Activated T-cell treated with anti-CD3 and anti-CD28 coated beads for 4 hours (primary cell): ENCODE measurements at places on chromosomes 2 and 18.

- DNase-seq = peak; percentile 4
Observed at GRCh38 chr2:224401641-224402342, at the start of gene FAM124B. TSS of gene FAM124B (minus strand) at chr2:224402107. CDS start at chr2:224401768, 339 bp downstream.

DNA sequence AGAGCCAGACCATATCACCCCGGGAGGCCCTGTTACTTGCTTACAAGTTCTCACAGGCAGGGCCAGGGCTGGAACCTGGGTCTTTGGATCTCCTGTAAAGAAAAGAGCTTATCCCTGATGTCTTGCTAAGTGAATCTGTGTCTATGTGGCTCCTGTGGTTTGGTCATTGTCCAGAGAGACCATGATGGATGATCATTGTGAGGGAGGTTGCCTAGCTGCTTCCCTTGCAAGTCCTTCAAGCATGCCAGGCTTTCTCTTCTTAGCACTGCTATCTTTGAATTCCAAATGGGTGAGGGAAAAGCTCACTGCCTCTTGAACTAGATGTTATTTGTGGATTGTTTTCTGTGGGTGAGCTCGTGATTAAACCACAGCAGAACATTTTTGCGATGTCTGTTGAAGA is 151.6 kb downstream of the FSHR start:
- no peak for DNase-seq

GRCh38 chr2:231396058-231396821 is 730 bp downstream of the B3GNT7 start:
- no peak for DNase-seq

- DNase-seq = no peak
Observed at GRCh38 chr2:143588746-143589145, 459.5 kb downstream of the ARHGAP15 start.

- DNase-seq = no peak
Observed at GRCh38 chr2:82000606-82001005, 1696.1 kb upstream of the LRRTM1 start.

- peak; percentile 65 for DNase-seq
Observed at GRCh38 chr2:64606479-64607363, 47.0 kb downstream of the SERTAD2 start.

DNA sequence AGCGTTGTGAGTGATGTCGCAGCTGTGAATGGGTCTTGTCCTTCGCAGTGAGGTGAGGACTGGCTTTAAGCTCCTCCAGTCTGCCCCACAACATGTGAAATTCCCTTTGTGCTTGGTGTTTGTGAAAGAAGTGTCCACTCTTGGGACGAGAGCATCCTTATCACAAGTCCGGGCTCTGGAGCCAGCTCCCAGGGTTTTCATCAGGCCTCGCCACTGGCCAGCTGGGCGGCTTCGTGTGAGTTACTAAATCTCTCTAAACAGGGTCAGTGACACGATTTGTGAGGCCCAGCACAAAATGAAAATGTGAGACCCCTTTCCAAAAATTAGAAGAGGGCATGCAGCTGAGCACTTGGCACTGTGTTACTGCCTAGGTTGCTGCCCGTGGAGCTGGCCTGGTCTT is 115.9 kb downstream of the VAPA start:
- DNase-seq = no peak

DNA sequence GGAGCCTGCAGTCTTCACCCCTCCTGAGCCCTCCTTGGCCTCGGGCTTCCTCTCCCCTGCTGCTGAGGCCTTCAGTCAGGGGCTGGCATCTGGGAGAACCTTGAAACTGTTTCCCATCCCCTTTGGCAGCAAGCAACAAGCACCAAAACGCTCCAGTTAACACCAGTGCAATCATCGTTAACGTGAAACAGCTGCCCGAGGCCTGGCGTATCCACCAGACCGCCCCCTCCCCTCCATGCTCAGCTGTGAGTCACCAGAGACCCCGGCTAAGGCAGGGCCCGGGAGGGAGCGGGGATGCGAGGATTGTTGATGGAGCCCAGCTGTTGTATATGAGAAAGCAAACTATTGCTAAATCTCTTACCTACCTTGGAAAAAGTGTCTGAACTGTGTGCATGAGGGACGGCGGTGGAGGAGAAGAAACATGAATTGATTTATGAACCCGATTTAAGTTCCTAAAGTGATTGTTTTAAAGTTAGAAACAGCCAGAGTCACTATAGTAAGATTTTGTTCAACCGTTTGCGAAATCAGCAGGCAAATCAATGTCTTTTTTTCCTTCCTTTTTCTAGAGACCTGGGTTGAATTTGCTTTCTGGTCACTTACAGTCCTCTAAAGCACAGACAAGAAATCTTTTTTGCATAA is 5.2 kb downstream of the ZFP36L2 start:
- no peak for DNase-seq

DNA sequence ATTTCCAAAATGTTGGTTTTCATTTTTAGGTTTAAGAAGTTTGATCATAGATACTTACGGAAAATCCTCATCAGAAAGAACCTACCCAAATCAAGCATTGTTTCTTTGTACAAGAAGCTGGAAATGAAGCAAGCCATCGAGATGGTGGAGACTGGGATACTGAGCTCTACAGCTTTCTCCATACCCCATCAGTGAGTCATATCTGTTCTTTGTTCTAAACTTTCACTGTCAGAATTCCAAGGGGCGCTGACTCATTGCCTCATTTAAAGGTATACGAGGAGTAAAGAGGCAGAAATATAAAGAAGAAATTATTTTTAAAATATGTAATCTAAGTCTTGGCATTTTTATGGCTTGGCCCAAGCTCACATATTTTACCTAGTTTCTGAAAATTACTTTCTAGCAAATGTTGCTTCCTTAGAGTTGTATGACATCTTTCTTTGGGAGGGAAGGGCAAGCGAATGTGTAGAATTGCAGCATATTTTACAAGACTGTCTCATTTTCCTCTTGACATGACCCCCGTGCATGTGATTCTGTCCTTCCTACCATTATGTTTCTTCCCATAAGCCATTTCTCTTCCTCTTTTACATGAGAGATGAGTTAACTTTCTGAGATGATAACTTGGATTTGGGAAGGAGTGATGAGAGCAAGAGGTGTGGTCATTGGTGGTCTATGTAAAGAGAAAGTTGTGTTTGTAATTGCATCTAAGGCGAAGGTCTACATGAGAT is 41.2 kb downstream of the SLC9A4 start:
- no peak for DNase-seq

DNA sequence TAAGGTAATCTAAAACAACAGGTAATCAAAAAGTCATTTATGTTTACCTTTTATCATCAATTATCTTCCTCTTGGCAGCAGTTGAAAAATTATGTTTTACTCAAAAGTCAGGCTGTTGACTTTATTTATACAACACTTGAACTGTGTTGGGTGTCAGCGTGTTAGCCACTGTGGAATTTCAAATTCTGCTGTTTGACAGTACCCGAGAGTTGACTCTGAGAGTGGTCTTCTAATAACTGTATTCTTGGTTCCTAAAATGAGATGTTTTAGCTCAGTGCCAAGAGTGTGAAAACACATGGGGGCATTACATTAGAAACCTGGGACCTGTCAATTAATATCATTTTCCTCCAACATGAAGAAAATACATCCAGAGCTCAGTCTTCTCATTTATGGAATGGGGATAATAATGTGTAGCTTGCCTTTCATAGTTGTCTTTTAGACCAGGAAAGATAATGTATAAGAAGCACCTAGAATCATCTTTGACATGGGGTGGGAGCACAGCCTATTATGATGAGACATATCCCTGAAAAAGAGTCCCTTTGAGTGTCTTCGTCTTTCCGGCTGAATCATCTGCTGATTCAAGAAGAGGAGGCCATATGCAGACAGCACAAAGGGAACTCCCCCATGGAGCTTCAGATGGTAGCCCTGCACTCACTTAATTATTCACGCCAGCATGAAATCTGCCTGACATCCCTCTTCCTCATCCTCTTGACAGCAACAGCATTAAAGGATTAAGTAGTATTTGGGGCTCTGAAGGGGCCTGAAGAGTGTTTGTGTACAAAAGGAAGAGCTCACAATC is 89.1 kb downstream of the AFF3 start:
- no peak for DNase-seq

GRCh38 chr2:178199334-178199733 is 5.0 kb downstream of the OSBPL6 start:
- DNase-seq = no peak

DNA sequence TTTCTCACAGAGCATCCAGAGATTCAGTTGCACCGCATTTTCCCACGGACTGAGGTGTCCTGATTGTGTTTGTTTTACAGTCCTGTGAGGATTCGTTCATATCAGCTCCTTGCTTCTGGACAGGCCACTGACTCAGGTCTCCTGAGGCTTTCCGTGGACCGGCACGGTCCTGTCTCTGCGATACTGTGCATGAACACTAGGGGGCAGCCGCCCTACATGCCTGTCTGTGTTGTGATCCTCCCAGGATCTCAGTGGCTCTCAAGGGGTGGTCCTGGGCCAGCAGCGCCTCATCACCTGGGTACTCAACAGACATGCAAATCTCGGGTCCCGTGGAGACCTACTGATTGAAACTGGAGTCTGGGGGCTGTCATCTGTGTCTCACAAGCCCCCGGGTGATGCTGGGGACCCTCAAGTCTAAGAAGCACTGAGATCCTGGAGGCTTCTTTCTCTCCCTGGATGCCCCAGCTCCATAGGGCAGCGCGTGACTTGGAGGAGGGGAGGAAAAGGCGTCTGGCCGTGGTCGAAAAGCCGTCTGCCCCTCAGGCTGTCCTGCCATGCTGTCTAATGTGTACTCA is 28.9 kb downstream of the IL1R2 start:
- peak; percentile 84 for DNase-seq

GRCh38 chr2:20524412-20525040 is 77.7 kb downstream of the RHOB start:
- no peak for DNase-seq

- no peak for DNase-seq
Observed at GRCh38 chr2:31353179-31353578, 61.4 kb downstream of the XDH start.

GRCh38 chr18:44986933-44987332 is 306.2 kb downstream of the SETBP1 start:
- DNase-seq = no peak

GRCh38 chr2:236969767-236970655 is 115.7 kb upstream of the COPS8 start:
- peak; percentile 23 for DNase-seq

- no peak for DNase-seq
Observed at GRCh38 chr18:24659827-24660720, 199.6 kb downstream of the HRH4 start.

- DNase-seq = no peak
Observed at GRCh38 chr2:213500881-213501280, 216.6 kb downstream of the SPAG16 start.

- no peak for DNase-seq
Observed at GRCh38 chr18:28511413-28511821, 334.5 kb upstream of the CDH2 start.

DNA sequence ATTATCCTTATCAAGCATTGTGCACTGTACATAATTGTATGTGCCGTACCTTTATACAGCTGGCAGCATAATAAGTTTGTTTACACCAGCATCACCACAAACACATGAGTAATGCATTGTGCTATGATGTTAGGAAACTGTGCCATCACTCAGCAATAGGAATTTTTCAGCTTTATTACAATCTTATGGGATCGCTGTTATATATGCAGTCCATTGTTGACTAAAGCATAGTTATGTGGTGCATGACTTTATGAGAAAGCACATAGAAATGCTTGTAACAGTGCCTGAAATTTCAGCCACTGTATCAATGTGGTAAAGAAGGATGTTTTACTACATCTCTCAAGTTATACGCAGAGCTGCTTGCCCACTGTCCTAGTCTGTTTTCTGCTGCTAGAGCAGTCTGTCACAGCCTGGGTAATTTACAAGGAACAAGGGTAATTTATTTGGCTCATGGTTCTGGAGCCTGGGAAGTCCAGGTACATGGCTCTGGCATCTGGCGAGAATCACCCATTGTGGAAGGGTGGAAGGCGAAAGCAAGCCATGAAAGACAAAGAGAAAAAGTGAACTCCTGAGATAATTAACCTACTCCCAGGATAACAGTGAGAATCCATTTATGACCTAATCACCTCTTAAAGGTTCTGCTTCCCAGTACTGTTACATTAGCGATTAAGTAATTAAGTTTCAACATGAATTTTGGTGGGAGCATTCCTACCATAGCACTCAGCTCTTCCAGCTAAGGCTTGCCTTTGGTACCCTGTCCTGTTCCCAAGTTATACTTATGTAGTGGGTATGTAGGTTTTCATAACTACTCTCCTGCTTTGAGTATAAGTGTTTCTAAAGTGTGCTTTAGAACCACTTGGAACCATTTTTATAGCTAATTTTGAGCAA is 4.6 kb downstream of the MAP3K20 start:
- no peak for DNase-seq

DNA sequence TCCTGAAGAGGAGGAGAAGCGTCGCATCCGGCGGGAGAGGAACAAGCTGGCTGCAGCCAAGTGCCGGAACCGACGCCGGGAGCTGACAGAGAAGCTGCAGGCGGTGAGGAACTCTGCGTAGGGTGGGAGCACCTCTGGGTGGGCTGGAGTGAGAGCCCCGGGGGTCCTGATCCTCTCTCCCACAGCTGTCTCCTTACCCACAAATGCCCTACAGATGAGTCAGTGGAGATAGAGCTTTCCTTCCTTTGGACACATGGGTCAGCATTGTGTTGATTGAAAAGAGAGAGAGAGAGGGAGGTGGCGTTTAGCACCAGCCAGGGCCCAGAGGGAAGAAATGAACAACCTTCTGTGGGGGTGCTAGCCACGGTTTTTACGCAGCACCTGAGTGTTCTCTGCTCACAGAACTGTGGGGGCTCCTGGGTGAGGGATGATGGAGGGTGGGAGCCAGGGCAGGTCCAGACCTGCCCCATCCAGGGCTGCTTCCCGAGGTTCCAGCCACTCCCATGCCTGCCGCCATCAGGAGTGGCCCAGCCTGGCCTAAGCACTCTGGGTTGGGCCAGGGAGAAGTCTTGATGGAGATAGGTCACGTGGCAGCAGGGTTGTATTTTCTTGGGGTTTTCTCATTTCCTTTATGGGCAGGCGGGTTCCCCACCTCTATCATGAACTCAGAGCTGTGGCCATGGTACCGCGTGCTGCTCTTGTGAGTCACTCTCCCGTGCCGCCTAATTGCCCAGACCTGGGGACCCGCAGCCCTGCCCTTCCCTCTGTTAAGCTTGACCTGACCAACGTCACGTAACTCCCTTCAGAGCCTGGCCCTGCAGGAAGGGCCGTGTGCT is 16.3 kb downstream of the FOSL2 start:
- peak; percentile 56 for DNase-seq

- no peak for DNase-seq
Observed at GRCh38 chr2:231546014-231546715, 15.9 kb upstream of the NMUR1 start.

DNA sequence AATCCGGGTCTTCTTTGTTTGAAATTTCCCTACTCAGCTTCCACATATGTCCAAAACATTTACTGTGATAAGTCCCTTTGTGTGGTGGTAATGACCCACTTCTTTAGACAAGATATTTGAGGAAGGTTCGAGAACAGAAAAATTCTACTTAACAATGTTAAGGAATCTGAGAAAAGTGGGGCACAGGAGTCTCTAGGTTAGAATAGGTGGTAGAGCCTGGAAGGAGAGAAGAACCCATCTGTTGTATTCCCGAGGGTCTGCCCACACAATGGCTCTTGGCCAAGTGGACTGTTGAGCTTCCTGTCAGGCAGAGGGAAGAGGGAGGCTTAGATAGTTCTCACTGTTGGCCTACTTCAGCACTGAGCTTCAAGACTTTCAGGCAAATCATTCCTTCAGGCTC is 4.3 kb downstream of the IGFBP2 start:
- DNase-seq = no peak
